Glomerular endothelial cell (primary cell): ENCODE measurements at places on chromosomes 3 and 15.

DNA sequence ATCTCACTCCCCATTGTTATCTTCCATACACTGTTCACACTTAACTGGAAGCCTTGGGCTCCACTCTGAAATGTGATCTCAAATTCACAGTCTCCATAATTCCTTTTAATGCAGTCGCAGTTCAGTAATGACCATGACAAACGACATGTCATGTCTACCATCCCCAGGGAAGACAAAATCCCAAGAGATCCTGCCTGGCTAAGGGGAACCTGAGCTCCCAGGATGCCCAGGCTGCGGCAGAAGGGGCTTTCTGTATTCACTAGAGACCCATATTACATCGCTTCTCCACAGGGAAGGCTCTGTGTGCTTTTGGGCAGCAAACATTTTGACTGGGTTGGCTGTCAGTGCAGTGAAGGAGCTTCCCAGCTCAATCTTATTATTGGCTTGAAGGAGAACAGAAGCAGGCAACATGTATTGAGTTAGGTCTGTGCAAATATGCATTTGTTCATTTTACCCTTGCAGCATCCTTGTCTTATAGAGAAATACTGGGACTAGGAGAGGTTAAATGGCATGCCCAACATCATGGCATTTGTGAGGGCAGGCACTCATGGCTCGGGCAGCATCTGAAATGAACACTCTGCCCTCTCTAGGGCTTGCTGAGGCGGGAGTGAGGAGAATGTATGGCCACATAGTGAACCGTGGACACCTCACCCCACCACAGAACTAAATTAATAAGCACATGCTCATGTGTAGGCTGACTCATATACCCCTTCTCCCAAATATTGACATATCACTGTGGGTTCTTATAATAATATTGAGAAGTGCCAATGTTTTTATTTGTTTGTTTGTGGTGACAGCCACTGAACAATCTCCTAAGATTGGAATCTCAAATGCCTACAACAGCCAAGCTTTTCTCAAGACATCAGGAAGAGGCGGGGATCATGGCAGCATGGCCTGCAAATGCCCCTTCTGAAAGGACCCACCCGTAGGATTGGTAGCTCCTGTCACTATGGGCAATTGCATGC is 141.6 kb upstream of the FOXB1 start:
- no peak for DNase-seq

DNA sequence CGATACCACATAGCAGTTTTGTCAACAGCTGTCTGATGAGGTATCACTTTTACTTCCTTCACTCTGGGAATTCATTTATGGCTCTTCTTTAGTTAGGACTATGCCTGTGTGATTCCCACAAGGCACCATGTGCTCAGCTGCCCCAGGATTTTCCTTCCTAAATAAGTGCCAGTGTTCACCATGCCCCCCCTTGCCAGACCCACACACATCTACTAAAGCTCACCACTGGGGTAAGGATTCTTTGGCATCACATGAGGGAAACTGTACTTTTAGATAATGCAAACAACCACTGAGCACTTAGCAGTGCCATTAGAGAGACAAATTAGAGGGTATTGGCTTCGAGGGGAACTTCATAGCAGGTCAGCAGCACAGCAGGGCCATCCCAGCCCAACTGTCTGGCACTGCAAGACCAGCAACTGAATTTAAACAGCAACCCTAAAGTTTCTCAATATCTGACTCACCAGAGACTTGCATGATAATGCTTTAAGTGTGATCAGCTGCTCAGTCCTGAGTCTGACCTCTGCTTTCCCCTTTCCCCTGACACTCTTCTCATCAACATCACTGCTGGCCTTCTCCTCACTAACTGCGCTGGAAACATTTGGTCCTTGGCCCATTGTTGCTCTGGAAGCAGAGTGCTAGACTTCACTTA is 114.3 kb downstream of the STAC start:
- DNase-seq = no peak

- DNase-seq = no peak
Observed at GRCh38 chr3:13229273-13229949, 156.2 kb upstream of the IQSEC1 start.

- no peak for DNase-seq
Observed at GRCh38 chr3:79369306-79369705, 398.5 kb downstream of the ROBO1 start.

GRCh38 chr3:2870724-2871333 is 239.3 kb downstream of the IL5RA start:
- DNase-seq = no peak

- DNase-seq = no peak
Observed at GRCh38 chr3:81432456-81432855, 329.0 kb downstream of the GBE1 start.

DNA sequence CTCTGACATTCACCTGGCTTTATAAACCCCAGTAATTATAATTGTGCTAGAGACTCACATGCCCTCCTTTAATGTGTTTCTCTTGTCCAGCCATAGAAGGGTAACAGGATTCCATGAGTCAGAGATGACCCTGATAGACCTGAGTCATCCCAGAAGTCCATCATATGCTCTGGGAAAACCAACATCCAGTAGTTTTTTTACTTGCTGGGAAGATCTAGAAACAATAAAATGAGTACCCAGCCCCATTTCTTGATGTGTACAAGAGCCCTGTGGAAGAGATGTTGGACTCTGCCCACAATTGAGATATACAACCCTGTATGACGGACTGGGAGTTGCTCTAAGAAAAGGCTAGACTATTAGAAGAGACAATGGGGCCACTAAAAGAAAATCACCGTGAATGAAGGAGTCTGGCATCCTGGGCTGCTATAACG is 22.4 kb upstream of the THUMPD3 start:
- no peak for DNase-seq

DNA sequence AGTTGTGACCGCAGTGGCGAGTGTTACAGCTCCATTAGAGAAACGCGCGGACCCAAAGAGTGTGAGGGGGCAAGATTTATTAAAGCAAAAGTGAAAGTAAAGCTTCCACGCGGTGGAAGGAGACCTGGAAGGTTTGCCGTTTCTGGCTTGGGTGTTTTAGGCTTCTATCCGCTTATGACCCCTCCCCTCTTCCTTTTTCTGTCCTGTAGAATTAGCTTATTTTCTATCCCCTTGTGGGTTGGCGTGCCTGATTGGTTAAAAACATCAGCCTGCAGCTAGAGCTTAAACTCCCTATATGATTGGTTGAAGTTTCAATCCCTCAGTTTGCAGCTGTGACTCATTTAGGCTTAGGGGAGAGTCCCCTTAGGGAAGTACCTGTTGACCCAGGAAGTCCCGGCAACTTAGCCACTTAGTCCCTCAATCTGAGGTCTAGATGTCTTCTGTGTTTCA is 39.6 kb downstream of the C3orf38 start:
- DNase-seq = no peak

DNA sequence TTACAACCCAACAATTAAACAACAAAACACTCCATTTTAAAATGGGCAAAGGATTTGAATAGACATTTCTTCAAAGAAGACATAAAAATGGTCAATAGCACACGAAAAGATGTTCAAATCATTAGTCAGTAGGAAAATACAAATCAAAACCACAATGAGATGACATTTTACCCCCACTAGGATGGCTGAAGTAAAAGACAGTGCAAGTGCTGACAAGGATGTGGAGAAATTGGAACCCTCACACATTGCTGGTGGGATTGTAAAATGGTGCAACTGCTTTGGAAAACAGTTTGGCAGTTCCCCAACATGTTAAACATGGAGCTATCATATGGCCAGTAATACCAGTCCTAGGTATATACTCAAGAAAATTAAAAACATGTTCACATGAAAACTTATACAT is 11.6 kb downstream of the GALNT15 start:
- no peak for DNase-seq

- DNase-seq = no peak
Observed at GRCh38 chr3:148852271-148852992, 12.7 kb upstream of the CPA3 start.

- no peak for DNase-seq
Observed at GRCh38 chr3:66499881-66500575, 794 bp downstream of the LRIG1 start.

GRCh38 chr3:170869645-170870593 is at the start of gene RPL22L1:
Gene RPL22L1, minus strand, starts transcription at chr3:170870195. Its CDS starts 28 bp downstream, at chr3:170870167.
- peak; percentile 80 for DNase-seq

DNA sequence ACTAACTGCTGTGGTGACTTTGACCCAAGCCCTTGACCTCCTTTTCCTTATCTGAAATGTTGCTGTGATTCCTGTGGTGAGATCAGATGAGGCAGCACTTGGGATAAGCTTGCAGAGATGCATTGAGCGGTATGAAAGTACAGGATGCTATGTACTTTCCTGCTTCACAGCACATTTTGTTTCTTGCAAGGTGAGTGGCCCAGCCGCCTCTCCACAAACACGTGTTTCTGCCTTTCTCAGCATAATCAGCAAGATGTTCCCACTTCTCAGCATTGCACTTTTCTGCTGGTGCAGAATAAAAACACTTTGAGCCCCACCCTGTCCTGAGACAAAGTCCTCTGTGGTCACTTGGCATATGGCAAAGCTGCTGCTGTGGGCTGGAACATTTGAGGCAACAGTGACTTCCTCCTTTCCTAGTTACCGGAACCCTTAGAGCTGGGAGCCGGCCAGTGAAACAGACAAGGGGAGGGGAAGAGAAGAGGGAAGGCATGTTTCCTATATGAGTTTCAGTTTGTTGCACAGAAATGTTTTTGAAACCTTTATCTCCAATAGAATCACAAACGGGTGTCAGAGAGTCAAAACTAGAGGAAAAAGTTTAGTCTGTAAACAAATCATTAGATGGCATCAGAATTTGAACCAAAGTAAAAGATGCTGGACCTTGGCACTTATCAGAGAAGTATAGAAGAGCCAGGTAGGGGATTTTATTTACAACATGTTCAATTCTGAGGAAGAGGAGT is 5.0 kb downstream of the NUDT16 start:
- no peak for DNase-seq

DNA sequence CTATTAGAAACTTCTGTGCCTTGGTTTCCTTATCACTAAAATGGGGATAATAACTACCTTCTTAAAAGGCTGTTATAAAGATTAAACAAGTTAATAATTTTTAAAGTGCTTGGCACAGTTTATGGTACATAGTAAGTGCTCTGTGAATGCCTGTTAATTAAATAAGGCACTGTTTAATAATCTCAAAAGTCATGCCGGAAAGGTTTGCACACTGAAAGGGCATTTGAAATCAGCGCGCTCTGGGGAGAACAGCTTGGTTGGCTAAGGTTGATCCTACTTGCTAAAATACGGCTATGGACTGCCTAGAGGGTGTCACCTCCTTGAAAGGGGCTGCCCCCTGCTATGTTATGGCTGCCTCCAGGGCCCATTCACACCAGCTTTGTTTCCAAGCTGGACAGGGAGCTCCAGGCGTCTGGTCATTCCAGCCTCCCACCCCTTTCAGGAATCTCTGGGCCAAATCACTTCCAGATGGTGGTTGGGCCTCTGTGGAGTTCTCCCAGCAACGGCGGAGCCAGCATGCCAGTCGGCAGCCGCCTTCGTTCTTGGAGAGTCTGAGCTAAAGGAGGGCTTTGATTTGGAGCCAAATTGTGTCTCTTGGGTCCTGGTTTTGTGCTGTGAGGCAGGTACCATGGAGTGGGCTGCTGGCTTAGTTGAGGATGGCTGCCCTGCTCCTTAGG is 5.9 kb downstream of the FLNB start:
- no peak for DNase-seq

GRCh38 chr3:37400355-37400754 is 226.0 kb upstream of the LRRFIP2 start:
- DNase-seq = no peak

DNA sequence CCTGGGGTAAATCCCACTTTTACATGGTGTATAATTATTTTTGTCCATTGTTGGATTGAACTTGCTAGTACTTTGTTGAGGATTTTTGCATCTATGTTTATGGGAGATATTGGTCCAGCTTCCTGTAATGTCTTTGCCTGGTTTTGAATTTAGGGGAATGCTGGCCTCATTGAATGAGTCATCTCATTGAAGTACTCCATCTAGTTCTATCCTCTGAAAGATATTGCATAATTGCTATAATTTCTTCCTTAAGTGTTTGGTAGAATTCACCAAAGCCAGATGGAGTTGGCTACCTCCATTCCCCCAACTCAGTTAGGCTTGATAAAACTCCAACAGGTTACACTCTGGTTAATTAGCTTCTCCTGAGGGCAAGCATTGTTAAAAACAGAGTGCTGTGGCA is 237.4 kb upstream of the TGFBR2 start:
- DNase-seq = no peak
